ENCODE measurements at places on chromosomes 16 and 17.

- DNase-seq: no peak
Measured at GRCh38 chr16:86545481-86545880, 9.6 kb downstream of the MTHFSD start.

DNA sequence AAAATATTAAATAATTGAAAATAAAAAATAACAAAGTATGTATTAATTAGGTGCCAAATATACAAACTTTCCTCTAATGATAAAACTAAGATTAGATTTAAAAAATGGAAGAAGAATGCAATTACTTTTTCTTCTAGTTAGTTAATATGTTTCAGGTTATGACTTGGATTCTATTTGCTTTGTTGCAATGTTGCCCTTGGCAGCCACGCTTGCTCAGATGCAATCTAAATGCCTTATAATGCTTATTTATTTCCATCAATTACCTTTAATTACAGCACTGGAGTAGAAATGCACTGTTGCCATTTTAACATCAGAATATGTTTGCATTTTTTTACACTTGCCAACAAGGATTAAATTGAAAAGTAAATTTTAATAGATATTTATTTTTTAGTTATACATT lies 263.9 kb downstream of the CNTNAP4 start:
- DNase-seq: no peak

DNA sequence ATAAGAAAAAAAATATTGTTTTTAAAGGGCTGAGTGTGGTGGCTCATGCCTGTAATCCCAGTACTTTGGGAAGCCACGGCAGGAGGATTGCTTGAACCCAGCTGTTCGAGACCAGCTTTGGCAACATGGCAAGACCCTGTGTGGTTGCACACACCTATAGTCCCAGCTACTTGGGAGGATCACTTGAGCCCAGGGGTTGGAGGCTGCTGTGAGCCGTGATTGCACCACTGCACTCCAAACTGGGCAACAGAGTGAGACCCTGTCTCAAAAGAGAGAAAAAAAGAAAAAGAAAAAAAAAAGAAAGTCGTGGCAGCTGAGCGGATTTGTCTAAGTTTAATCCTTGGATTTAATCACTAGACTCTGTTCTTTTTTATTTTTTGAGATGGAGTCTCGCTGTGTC lies 6.3 kb upstream of the FCSK start:
- DNase-seq: no peak

GRCh38 chr16:27965801-27966200 lies 97.7 kb downstream of the GSG1L start:
- no peak for DNase-seq

DNA sequence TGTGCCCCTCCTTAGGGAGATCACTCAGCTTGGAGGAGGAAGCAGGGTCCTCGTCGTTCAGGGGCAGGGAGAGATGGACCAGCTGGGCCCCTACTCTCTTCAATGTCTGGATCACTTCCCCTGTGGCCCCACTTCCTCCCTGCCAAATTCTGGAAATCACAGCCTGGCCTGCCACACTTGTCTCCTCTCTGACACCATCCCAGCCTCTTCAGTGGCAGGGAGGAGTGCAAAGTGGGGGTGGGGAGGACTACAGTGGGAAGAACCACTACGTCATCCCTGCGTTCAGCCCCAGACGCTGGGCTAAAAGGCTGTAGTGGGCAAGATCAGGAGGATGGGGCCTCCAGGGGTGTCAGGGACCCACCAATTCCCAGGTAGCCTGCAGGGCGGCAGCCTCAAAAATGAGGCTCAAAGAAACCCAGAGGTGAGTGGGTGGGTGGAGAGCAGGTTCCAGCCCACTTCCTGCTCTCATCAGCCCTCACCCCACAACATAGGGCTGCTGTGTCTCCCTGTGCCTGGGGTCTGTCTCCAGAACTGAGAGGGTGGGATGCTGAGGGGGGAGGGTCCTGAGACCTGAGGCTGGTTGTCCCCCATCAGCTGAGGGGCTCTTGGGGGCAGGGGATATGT lies 25.0 kb upstream of the TAC4 start:
- DNase-seq: no peak
